ENCODE measurements at places on chromosomes 6 and 20.
A peak's percentile ranks its signal among the peaks of the same experiment; 100 is the strongest.

- no peak for DNase-seq
Observed at GRCh38 chr20:63619505-63619904, 7.4 kb downstream of the GMEB2 start.

DNA sequence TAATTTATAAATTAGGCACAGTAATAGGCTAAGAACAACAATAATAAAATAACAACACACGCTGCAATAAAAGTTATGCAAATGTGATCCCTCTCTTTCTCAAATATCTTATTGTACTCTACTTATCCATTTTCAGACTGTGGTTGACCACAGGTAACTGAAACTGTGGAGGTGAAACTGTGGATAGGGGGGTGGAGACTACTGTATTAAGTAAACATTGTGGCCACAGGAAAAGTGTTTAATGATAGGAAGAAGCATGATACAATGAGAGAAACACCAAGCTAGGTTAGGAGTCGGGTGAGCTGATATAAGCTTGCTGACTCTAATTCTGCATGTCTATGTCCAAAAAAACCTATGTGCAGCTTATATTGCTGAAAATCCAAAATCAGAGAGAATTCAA is 23.0 kb downstream of the NHLRC1 start:
- no peak for DNase-seq

DNA sequence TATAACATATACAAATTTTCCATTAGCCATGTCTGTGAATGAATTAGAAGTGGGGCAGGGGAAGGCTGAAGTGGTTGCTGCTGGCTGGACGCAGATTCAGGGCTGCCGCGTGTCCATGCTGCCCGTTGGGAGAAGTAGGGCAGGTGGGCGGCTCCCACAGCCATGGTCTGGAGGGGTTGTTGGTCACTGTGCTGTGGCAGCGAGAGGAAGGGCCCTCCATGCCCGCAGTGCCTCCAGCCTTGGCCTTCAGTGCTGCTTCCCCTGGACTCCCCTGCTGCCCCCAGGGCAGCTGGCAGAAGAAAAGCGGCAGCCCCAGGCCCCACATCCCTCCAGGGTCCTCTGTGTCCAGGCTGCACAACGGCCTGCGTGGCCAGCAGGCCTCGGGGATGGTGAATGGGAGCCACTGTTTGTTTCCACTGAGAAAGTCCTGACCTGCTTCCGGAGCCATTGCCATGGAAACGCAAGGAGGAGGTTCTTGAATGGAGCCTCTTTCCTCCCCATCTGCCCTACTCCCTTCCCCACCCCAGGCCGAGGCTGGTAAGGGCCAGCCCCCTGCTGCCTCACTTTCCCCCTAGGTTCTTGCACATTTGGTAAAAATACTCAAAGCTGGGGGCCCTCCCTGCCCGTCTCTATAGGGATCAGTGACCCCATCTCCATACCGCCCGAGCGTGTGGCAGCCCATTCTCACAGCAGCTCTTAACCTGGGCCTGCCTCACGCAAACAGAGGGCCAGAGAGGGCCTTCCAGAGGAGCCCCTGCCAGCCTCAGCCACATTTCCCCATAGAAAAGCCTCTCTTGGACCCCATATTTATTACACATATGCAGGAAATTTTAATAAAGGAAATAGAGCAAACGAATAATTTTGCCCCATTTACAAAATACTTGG is 113.3 kb downstream of the SASH1 start:
- no peak for DNase-seq

DNA sequence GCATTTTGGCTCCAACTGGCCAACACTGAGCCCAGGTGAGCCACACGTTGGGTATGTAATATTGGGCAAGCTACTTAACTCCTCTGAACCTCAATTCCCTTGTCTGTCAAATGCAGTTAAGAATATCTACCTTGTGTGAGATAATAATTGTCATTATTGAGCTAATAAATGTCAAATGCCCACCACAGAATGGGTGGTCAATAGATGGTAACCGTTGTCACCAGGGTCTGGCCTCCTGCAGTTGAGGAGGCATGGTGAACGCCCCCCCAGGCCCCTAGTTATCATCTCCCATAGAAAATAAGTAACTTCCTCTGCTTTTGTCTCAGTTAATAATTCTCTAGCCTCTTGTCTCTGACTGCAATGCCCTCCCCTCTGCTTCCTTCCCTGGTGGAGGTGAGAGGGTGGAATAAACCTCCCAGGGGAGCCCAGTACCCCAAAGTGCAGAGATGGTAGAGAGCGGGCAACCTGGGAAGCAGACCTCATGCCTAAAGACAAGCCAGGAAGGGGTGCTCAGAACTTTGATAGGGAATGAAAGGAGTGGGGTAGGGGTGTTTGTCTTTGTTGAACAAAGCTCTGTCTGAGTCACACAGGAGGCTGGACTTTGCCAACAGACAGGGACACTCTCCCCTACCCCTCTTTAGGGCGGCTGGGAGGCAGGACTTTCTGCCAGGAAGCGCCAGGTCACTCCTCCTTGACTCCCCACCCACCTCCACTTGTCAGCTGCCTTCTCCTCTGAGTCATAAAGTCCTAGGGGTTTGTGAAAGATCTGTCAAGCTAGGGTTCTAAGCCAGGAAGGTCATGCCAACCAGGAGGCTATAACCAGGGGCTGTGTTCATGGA is 1.3 kb upstream of the UNC5CL start:
- DNase-seq: peak; percentile 16

DNA sequence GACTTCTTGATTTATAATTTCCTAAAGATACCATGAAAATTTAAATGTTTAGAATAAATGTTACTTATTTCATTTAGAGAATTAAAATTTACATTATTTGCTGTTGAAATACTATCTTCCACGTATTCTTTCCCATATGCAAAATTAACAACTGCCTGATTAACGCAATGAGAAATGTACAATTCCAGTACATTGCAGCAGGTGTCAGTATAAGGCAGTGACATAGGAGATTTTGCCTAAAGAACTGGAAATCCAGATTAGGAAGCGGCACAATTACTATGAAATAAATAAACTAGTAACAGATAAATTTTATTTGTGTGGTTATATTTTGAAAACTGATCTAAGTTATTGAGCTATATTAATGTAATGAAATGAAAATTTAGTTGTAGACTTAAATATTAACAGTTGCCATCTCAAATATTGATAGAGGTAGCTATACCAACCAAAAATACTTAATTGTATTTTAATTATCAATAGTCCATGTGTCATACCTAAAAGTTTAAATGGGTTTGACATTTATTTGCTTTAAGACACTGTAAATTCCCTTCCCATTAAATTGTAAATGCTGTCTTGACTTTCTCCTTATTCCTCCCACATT is 300.2 kb downstream of the UTRN start:
- no peak for DNase-seq

DNA sequence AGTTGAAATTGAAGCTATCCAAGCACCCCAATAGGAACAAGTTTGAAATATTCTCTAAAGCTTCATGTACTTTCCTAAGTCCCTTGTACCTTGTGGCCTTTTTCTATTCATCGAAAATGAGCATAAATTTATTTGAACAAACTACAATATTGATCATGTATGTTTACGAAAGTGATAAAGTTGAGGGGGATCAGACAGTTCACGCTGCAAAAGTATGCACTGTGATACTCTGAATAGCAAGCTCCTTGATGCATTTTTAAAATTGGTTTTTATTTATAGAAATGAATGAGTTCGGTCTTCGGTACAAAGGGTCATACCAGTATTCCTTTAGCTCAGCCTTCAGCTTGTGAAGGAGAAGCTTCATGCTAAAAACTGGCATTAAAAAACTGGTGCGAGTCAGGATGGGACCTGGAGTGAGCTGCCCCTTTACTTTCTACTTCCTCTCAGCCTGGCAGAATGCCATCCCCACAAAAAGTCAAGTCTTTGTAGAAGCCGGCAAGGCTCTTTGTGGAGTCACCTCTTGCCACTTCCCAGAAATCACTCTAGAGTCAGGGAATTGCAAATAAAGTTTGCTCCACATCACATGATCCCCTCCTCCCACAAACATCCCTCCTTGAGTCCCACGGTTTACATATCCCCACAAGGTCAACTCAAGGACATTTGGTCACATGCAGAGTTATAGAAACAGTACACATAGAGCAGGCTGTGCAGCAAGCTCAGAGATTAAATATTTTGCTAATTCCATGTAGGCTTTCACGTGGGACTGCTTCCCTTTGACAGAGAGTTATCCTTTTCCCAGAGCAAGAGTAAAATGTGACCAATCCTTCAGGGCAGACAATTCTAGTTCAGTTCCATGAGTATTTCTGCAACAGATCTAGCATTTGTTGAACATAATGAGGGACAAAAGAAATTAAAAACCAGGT is 34.6 kb upstream of the ADGRF1 start:
- DNase-seq: no peak

DNA sequence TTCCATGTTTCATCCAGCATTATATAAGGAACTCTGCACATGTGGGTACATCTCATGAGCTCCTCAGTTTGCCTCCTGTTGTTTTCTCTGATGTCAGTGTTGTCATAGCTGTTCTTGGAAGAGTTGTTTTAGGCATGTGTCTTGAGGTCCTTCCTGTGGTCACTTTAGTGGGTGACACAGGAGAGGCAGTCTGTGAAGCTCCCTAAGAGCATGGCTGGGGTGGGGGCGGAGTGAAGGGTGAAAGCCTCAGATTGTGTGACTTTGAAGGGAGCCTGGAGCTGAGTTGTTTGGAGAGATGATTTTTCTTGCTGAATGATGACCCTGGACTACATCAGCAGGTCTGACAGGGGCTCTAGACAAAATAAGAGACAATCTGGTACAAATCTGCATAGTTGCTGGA is 37.7 kb downstream of the PPP1R14C start:
- DNase-seq: no peak

- no peak for DNase-seq
Observed at GRCh38 chr6:8069151-8069550, 5.0 kb upstream of the BLOC1S5 start.

DNA sequence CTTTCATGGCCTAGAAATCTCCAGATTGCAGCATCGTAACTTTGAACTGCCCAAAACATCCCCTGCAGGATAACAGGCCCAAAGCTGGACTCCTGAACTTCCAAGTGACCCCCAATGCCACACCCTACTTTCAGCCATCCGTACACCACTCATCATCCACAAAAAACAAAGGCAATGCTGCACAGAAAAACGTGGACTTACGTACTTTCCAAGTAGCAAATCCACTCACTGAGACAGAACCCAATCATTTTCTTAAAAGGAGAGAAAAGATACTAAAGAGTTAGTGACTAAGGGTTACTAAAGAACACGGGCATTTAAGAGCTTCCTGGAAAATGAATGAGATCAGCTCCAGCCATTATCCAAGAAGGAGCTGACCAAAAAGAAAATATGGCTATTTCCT is 211.0 kb downstream of the WDR27 start:
- DNase-seq: no peak

GRCh38 chr20:59071216-59071615 is 28.6 kb upstream of the PRELID3B start:
- no peak for DNase-seq

DNA sequence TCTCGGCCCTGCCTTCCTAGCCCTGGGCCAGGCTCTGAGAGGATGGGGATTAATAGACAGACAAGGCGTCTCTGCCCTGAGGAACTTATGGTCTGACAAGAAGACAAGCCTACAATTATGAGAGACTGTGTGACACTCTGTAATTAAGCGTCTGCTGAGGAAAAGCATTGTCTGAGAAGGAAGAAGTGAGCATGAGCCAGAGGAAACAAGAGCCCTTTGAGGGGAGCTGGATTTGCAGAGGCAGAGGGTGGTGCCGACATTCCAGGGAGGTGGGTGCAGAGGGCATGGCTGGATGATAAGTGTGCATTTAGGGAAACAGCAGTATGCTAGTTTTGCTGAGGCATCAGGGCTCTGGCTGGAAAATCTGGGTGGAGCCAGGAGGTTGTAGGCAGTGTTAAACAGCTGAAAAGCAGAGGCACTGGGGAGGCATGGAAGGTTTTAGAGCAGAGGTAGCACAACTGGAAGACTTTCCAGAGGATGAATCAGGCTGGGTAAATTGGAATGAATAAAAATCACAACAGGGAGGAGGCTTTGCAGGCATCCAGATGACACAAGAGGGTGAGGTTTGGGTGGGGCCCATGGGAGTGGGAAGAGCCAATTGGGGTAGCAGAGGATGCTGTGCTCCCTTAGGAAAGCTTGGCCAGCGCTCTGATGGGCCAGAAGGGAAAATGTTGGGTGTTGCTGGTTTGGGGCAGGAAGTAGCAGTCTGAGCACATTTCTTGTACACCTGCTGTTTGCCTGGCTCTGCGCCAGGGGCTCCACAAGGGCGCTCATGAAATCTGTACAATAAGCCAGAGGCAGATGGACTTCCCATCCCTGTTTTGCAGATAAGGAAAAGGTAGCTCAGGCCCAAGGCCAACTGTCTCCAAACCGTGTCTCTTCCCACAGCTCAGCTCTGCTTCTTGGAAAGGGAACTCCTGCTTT is 74.0 kb upstream of the MYL9 start:
- peak; percentile 56 for DNase-seq

DNA sequence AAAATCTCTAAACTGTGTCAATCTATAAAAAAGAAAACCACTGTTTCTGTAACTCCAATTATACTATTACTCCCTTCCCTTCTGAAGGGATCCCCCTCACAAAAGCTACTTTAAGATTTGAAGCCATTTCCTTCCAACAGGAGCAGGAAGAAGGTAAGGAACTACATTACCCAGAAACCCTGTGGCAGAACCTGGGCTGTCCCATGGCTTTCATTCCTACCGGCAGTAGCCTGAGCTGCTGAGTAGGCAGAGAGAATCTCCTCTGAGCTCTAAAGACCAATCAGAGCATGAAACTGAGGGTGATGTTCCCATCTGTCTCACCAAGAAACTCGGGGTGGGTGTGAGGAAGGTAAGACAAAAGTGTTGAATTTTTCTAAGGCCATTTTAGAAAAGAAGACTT is 108.0 kb upstream of the LRFN2 start:
- no peak for DNase-seq

DNA sequence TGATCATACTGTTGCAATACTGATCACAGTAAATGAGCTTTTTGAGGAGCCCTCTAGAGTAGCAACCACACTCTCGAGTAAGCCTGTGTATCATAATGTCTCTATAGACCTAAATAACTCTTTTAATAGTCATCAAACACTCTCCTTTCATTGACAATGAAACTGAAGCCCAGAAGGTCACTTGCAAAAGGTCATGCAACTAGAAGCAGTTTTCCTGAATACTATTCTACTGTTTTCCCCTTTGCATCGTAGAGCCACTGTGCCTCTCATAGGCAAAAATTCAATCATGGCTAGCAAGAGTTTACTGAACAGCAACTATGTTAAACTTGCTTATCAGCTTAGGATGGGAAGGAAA is 105.3 kb downstream of the HIVEP2 start:
- DNase-seq: no peak

- DNase-seq: no peak
Observed at GRCh38 chr6:81480139-81480538, 272.3 kb downstream of the TENT5A start.
